ENCODE measurements at places on chromosomes 11 and 22.

GRCh38 chr11:16280256-16280682 lies 76.1 kb downstream of the SOX6 start:
- DNase-seq = peak; percentile 55

GRCh38 chr22:49422701-49423100 lies 405.0 kb downstream of the BRD1 start:
- DNase-seq = no peak

- DNase-seq = no peak
Observed at GRCh38 chr11:100830274-100830673, 143.2 kb downstream of the ARHGAP42 start.

GRCh38 chr22:48981371-48982061 lies 846.2 kb downstream of the BRD1 start:
- DNase-seq = no peak

GRCh38 chr11:73191151-73191550 lies 26.9 kb upstream of the P2RY2 start:
- DNase-seq = peak; percentile 47

- no peak for DNase-seq
Observed at GRCh38 chr11:69114362-69114761, 41.4 kb upstream of the SMIM38 start.

DNA sequence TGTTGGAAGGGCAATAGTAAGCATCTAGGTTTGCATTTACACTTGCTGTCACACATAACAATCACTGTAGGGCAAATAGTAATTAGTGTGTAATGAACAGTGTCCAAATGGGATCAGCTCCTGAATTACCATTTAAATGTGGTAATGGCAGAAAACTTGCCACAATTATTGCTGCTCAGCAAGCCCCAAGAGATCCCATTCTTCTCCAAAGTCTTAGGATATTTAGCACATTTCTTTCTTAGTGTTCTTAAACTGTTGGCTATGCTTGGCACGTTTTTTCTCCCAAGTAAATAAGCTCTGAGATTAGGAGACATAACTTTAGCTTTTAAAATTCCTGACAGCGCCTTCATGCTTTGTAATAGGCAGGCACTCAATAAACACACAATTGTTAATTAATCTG lies 1037.0 kb downstream of the DLG2 start:
- no peak for DNase-seq

GRCh38 chr11:108703916-108704315 lies 39.0 kb downstream of the DDX10 start:
- DNase-seq = no peak

DNA sequence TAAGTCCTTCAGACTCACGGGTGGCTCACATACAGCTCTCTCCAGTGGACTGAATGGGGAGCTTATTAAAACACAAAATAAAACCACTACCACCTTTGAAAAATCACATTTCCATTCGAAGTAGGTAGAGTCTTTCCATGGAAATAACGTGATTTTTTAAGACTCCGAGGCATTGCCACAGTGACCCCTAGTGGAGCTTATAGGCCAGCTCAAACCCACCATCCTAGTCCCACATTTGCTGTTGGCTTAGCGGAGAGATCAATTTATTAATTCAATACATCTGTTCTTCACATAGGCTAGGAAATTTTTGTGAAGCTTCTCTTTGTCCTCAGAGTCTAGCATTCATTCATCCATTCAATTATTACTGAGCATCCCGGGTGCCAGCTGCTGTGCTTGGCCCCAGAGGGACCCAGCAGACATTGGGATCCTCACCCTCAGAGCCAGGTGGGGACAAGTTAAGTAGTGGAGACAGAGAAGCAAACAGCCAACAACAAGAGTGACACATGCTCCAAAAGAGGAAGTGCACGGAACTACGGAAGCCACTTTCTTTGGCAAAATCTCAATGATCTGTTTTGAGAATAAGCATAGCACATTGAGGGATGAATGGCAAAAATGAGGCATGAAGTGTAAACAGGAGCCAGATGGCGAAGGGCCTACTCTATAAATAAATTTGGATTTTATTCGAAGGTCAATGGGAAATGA lies 10.2 kb upstream of the P4HA3 start:
- DNase-seq = no peak

DNA sequence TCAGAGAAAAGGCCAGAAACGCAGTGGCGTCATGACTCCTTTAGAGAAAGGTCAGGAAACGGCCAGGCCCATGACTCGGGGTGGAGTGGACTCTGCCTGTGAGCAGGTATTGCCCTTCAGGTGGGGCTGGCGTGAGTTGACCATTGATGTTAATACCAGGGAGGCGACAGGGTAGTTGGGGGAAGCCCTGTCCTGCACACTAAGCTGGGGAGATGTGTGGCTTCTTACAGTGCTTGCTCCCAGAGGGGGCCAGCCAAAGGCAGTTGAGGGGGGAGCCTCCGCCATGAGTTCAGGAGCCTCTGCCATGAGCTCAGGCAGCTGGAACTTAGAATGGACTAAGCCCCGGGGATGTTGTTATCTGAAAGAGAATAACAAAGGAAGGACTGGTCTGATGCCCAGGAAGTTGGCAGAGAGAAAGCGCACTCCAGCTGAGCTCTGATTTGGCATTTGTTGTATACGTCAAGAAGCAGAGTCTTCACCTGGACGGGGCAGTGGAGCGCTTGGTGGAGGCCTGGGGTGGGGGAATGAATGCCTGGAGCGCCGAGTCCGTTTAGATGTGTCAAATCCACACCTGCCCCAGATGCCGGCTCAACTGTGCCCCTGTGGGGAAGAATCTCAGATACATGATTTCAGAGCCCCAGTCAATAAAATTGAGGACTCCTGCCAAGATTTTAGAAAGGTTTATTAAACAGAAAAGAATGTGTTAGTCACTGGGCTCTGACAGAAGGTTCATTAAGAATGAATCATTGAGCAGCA lies 222.5 kb downstream of the TBC1D22A start:
- peak; percentile 47 for DNase-seq

DNA sequence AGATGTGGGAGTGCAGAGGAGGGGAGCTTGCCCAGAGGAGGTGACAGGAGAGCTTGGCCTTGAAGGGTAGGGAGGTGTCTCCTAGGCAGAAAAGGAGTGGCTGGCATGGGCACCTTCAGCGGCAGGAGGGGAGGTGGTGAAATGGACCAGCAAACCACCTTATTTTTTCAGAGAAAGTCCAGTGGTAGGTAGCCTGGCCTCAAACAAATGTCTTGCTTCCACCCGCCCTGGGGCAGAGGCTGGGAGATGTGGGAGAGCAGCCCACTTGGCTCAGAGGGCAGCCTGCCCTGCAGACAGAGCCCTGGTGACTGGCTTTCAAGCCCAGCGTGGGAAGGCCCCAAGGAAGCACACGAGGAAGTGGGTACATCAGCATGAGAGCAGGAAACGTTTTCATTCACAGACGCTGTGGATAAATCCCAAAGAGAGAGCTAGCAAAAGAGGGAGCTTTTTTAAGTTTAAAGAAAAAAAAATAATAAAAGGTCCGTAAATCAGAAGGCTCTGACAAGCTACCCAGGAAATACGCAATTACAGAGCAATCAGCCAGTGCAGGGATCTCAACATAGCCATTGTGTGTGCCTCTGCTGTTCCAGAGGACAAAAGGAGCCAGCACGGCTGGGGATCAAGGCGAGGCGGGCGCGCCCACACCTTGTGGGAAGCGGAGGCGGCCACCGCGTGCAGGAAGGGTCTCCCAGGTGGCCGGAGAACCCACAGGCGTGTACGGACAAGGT lies 238.7 kb upstream of the PLET1 start:
- no peak for DNase-seq

DNA sequence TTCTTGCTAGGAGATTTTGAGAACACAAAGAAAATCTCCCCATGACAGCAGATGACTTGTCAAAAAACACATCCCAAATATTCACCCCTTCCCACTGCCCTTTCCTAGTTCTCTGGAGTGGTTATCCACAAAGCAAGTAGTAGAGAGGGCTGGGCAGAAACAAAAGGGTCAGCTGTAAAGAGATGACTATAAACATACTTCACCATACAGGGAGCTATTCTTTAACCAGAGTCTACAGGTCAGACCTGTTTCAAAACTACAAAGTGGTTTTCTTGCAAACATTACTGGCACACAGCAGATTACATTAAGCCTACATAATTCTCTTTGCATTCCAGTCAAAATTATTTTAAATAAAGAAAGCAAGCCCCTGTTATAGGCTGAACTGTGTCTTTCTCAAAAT lies 47.7 kb upstream of the NFRKB start:
- no peak for DNase-seq

GRCh38 chr11:68191661-68192579 lies 21.2 kb downstream of the KMT5B start:
- DNase-seq = no peak

- no peak for DNase-seq
Observed at GRCh38 chr11:12125609-12126149, 15.3 kb downstream of the MICAL2 start.

Measured in sciatic nerve (tissue), 2 donors.